ENCODE measurements at places on chromosomes 3 and 15.

DNA sequence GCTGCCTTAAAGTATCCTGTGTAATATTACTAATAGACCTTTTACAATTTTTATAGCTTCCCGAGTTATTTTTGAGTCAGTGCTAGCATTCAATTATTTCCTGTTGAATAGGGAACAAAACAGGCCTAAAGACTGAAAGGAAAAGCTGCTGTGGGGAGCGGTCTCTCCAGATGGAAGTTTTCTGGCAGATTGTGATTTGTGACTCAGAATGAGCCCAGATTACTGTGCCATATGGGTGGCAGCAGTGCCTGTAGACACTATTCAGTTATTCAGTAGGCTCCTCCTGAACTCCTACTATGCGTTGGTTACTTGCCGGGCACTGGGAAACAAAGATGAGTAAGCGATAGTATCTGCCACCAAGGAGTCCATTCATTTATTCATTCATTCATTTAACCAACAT lies 211.8 kb downstream of the CHST2 start:
- peak; percentile 49 for DNase-seq

DNA sequence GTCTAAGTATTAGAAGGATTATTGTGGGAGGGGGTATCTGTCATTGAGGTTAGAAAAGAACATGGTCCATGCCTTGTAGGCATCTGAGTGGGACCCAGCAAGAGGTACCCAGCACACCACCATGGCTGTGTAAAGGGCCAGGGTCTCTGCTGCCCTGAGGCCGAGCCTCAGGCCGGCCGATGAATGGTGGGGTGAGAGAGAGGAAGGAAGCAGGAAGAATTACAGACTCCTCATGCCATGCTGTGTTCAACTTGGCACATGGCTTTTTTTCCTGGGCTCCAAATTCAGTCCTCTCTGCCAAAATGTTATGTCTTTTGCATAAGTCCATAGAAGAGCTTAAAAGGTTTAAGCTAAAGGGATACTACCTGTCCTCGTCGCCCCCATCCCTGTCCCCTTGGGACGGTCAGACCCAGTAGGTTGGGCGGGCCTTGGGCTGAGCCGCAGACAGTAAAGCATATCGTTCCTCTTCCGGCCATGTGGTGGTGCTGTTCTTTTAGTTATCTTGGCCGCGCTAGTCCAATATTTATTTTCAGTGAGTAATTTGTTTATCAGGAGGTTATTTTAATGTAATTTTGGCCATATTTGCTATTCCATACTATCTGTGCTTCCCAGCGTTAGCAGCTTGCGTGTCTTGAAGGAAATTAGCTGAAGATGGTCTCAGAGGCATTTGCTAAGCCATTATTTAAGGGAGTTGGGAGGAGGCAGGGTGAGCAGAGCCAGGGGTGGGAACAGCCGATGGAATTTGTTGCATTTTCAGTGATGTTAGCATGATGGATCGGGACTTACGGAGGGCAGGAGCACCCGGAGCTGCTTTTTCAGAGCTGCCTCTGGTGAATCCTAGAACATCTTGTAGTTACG lies 152.4 kb downstream of the AGBL1 start:
- DNase-seq = peak; percentile 13

DNA sequence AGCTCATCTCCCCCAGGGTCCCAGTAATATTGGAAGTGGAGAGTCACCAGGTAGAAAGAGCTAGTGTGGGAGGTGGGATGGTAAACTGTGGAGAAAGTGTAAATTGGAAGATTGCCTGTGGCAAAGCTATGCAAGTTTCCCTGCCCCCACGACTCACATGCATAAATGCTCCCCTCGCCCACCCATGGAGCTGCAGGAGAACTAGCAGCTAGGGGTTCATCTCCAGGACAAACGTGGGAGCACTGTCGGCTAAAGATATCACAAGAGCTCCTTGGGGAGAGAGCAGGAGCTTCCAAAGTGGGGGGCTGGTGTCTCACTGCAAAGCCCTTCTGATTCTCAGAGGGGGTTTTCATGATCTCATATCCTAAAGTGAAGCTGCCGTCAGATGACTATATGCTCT lies 91.4 kb upstream of the PLCL2 start:
- no peak for DNase-seq

GRCh38 chr3:127817406-127817841 lies 4.9 kb downstream of the MGLL start:
- peak; percentile 75 for DNase-seq

- DNase-seq = peak; percentile 15
These were observed 336.2 kb upstream of the TPM1 start for GRCh38 chr15:62706317-62706716.

DNA sequence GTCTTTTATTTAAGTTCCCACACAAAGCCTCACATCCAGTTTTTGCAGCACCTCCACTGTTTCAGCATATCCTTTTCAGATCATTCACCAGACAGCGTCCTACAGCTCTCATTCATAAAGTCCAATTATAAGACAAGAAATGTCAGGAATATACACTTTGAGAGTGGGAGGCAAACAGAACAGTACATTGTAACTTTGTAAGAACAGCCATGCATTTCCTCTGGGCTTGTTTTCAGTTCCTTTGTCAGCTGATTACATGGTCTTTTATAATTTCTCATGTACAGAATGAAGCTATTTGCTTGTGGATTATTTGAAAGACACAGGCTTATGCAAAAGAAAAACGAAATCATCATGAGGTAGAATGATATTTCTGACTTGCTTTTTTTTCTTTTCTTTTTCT lies 85.7 kb downstream of the SOX2 start:
- no peak for DNase-seq
